ENCODE measurements at places on chromosomes 7 and 10. TPM values are rescaled to one million over a fixed set of nuclear protein-coding genes. Genes with fewer than 3 reads are reported as not detected.

The BMPR1A gene
- 18.6 TPM for polyA plus RNA-seq

The BUB3 gene
- 15.1 TPM for polyA plus RNA-seq

DNA sequence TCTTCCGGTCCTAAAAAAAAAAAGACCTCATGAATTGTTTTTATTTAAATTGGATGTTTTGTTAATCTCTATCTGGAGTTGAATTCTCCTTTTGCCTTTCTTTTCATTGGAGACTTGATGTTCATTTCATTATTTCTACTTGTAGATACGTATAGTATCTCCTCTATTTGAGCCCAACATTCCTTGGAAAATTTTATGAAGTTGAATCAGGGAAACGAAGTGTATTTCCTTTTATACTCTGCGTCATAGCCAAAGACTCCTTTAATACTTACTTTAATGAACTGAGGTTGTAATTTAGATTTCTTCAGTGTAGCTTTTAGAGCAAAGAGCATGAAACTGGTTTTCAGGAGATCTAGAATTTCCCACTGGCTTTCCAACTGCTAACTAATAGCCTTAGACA is 132.4 kb downstream of the KIAA1217 start:
- DNase-seq: no peak

DNA sequence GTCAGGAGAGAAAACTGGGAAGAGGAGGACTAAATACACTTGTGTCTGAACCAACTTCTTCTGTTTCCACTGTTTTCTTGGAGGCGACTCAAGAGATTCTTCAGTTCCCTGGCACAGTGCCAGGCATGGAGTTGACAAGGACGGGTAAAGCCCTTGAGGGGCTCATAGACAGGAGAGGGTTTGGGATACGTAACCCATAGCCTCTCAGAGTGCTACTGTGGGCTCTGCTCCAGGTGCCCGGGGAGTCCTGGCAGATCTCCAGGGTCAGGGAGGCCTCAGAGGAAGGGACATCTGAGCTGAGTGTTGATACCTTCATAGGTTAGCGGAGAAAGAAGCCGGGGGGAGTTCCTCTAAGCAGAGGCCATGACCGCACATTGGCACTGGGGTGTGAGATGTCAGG is 42.0 kb downstream of the GALNT17 start:
- peak; percentile 44 for DNase-seq
